Activated T-cell treated with anti-CD3 and anti-CD28 coated beads, Interleukin-2, amount 50 U/mL, for 1 hour (primary cell): ENCODE measurements at places on chromosomes 11 and 22.

DNA sequence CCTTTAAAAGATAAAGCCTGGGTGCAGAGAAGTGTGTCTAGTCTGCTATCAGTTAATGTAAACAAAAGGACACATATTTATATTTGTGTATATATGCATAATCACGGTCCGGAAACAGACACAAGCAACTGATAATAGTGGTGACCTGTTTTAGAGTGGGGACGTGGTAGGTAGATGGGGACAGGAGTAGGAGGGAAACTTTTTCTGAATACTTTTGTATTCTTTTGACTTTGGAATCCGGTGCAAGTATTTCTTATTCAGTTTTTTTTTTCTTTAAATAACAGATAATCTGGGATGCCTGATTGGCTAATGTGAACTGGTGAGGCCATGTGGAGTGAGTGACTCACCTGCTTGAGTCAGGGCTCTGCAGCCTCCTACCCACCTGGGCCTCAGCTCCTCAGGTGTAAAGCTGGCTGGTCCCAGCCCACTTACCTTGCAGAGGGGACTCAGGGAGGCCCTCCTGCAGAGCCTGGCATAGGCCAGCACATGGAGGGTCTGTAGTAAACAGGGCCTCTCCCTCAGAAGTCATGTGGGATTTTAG lies 15.3 kb downstream of the MICAL2 start:
- DNase-seq: no peak

DNA sequence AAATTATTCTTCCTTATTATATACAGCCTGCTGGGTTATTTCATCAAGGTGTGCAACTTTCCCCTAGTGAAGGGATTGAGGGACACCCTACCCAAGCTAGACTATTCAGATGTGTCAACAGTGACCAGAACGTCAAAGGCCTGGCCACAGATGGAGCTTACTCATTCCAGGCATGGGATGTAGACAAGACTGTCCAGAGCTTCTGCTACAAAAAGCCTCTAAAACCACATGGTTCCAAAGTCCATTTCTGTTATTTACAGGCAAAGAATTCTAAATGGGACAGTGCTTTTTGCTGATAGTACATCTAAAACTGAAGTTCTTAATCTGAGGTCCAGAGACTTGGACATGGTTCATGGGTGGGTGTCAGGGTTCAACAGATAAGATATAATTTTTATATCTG lies 9.7 kb upstream of the SMCO4 start:
- DNase-seq: no peak

GRCh38 chr11:76564364-76564763 lies 106.2 kb downstream of the LRRC32 start:
- no peak for DNase-seq

GRCh38 chr11:18844753-18845367 lies 53.3 kb upstream of the PTPN5 start:
- no peak for DNase-seq

GRCh38 chr11:129285402-129285786 lies 90.3 kb upstream of the BARX2 start:
- DNase-seq: no peak

DNA sequence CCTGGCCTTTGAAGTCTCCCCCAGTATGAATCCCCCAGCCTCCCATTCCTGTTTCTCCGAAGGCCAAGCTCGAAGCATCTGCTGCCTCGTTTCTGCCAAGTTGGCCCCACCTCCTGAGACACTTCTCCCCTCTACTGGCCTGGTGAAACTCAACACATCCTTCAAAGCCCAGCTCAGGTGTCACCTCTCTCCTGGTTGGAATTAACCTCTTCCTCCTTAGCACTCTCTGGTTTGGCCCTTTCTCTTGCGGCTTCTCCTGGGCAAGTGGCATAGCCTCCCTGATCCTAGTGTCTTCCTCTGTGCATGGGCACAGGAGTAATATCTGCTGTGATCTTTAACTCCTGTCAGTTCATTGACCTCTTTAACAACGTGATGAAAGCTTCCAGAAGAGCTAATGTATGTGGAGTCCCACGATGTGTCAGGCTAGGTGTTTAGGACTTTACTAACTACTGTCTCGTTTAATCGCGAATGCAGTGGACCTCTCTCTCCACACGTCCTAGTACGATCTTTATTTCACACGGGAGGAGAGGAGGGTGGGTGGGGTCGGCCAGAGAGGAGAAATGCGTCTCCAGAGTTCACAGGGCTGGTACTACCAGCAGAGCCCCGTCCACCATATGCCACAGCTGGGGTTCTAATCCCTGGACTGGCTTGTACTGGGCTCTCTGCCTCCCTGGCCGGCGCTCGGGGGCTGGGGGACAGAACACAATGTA lies 826 bp upstream of the PTPRJ start:
- no peak for DNase-seq

- no peak for DNase-seq
Observed at GRCh38 chr11:70314730-70315129, 44.2 kb downstream of the PPFIA1 start.

- no peak for DNase-seq
Observed at GRCh38 chr11:112210890-112211289, 15.3 kb upstream of the PTS start.

- DNase-seq: no peak
Observed at GRCh38 chr11:121889931-121890330, 226.1 kb downstream of the BLID start.

- no peak for DNase-seq
Observed at GRCh38 chr11:72719144-72719543, 33.1 kb downstream of the ARAP1 start.

- no peak for DNase-seq
Observed at GRCh38 chr11:87036756-87037449, 831 bp upstream of the TMEM135 start.

GRCh38 chr22:49201046-49201970 lies 626.4 kb downstream of the BRD1 start:
- no peak for DNase-seq

DNA sequence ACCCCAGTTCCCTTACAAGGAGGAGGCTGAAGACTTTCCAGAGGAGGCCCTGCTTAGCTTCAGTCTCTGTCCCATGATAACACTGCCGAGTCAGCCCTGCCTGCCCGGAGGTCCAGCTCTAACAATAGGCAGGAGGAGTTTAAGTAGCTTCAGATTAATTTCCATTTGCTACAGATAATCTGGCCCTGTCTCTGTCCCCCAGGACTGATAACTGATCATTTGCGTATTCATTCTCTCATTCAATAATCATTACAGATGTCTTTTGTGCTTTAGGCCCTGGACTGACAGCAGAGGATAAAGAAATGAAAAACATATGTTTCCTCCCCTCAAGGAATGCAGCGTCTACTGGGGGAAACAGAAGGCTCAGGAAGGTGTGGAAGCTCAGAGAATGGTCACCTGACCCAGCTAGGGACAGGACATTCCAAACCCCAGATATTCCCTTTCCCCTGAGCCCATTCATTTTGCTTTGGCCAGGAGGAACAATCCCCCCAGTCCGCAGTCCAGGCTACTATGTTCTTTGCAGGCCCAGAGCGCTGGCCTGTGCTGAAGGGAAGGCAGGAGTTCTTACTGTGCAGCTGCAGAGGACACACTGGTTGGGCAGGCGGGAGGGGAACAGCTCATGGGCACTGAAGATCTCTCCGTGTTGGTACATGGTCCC lies 20.8 kb downstream of the CHRDL2 start:
- DNase-seq: no peak

- DNase-seq: no peak
Observed at GRCh38 chr11:17406818-17407149, 18.3 kb upstream of the KCNJ11 start.

- DNase-seq: no peak
Observed at GRCh38 chr11:17699147-17700114, 19.9 kb upstream of the MYOD1 start.

GRCh38 chr11:57764566-57764965 lies 3.0 kb downstream of the CTNND1 start:
- DNase-seq: no peak

- DNase-seq: no peak
Observed at GRCh38 chr22:44409211-44409973, 88.6 kb downstream of the RTL6 start.

GRCh38 chr11:83601201-83601913 lies 315.2 kb upstream of the CCDC90B start:
- DNase-seq: no peak

- DNase-seq: no peak
Observed at GRCh38 chr11:124479561-124479960, 34.1 kb upstream of the OR8B8 start.

DNA sequence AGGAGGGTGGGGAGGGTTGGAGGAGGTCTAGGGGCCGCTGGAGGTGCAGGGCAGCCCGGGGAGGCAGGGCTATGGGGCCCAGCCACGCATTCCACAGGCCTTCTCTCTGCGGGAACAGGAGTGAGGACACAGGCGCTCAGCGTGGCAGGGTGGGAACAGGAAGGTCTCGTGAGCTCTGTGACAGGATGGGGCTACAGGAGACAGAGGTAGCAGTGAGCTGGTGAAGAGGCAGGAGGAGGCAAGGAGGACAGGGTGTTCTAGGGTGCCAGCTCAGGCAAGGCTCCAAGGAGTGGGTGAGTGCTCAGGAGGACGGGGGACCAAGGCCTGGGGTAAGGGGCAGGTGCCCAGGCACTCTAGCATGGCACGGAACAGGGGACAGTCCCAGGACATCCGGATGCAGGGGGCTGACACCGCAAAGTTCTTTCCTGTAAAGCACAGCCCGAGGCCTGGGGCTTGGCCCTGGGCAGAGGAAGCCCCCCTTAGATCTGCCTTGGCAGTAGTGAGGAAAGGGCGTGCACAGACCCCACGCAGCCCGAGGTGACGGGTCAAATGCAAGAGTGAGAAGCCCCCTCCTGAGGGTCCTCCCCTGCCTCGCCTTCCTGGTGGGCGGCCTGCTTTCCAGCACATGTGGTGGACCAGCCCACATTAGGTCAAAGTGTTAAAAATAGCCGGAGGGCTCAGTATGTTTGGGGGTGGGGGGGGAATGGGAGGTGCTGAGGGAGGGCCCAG lies 4.7 kb upstream of the NEAT1 start:
- DNase-seq: peak; percentile 59

GRCh38 chr22:30861131-30861530 lies 107.4 kb downstream of the MORC2 start:
- no peak for DNase-seq

- DNase-seq: peak; percentile 58
Observed at GRCh38 chr22:26648011-26648497, 9.3 kb upstream of the MIAT start.

DNA sequence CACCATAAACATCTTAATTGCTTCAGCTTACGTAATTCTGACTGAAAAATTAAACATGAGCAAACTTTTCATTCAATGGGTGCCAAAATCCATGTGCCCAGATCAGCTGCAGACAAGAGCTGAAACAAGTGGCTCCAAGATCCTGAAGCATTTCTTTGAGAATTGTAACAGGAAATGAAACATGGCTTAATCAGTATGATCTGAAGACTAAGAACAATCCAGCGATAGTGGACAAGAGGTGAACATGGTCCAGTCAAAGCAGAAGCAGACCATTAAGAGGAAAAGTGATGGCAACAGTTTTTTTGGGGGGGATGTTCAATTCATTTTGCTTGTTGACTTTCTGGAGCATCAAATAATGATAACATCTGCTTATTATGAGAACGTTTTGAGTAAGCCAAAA lies 1964.5 kb upstream of the RAG2 start:
- DNase-seq: no peak

- DNase-seq: no peak
Observed at GRCh38 chr11:17991783-17992433, 20.9 kb downstream of the SERGEF start.

- DNase-seq: no peak
Observed at GRCh38 chr22:49091917-49092545, 735.6 kb downstream of the BRD1 start.

DNA sequence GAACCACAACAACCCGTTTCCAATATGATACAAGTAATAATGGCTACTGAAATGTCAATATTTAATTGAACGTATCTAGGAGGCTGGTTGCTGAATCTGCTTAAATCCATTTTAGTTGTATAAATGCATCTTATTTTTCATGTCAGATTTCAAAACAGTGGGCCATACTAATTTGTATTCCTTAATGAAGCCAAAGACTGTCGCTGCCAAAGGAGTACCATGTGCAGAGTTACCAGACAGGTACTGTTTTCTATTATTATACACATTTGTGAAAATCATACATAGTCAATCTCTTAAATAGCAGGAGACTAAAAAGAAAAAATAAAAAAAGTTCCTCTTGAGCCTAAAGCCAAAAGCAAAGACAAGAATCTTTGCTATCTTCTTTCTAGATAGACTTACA lies 632.3 kb downstream of the LRRC4C start:
- no peak for DNase-seq

DNA sequence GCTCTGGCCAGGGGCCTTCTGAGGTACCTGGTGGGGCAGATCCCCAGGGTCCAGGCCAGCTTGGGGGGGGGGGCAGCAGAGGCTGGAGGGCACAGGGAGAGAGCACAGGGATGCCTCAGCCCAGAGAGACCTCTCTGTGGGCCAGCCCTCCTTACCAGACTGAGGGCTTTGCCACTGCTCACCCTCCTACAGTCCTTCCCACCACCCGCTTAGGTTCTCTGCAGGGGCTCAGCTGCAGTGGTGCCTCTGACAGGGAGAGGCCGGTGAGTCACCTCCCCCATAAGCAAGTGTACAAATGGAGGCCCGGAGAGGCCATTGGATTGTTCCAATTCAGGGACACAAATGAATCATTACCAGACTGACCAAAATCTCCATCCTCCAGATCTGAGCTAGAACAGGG lies 68.1 kb upstream of the LMO1 start:
- DNase-seq: no peak

DNA sequence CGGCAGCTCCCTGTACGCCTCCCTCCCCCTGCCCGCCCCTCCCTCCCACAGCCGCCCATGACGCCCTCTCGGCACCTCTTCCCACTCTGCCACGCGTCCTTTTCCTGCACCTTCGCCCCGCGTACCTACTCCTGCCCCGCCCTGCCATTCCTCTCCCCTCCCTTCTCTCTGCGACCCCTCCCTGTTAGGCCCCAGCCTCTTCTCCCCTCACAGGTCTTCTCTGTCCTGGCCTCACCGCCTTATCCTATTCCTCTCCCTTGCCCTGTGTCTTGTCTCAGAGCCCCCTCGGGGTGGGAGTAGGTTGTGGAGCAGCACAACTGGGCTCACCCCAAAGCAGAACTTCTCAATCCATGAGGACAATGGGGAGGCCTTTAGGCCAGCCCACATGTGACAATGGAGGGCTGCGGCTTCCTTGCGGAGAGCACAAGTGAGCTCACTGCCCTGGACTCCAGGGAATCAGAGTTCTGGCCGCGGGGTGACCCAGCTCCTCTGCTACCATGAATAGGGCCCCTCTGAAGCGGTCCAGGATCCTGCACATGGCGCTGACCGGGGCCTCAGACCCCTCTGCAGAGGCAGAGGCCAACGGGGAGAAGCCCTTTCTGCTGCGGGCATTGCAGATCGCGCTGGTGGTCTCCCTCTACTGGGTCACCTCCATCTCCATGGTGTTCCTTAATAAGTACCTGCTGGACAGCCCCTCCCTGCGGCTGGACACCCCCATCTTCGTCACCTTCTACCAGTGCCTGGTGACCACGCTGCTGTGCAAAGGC lies 539 bp downstream of the SLC35C1 start:
- DNase-seq: peak; percentile 21
